CD8-positive, alpha-beta memory T cell (primary cell): ENCODE measurements at places on chromosomes 3 and 15.

DNA sequence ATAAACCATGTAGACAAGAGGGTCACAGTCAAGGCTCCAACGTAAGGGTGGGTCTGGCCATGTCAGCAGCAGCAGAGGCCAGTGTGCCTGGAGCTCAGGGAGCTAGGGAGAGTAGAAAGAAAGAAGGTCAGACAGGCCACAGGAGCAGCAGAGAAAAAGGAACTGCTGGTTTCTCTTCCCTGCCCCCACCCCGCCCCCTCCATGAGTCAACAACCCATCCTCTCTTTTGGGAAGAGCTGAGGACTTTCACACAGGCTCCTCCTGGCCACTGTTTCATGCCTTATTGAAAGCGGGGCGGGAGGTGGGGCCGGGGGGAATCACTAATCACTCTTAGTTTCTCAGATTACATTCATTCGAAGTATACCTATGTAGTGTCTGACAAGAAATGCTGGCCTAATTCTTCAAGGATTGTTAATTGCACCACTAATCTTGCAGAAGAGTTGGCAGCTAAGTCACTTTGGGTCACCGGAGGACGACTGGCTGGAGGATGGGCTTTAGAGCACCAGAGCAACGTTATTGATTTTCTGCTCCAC lies 9.1 kb upstream of the SCG3 start:
- DNase-seq, result no peak

GRCh38 chr3:189726277-189726676 lies 95.1 kb downstream of the TP63 start:
- no peak for DNase-seq

GRCh38 chr3:112889357-112889756 lies 42.7 kb upstream of the CD200R1L start:
- DNase-seq, result no peak

DNA sequence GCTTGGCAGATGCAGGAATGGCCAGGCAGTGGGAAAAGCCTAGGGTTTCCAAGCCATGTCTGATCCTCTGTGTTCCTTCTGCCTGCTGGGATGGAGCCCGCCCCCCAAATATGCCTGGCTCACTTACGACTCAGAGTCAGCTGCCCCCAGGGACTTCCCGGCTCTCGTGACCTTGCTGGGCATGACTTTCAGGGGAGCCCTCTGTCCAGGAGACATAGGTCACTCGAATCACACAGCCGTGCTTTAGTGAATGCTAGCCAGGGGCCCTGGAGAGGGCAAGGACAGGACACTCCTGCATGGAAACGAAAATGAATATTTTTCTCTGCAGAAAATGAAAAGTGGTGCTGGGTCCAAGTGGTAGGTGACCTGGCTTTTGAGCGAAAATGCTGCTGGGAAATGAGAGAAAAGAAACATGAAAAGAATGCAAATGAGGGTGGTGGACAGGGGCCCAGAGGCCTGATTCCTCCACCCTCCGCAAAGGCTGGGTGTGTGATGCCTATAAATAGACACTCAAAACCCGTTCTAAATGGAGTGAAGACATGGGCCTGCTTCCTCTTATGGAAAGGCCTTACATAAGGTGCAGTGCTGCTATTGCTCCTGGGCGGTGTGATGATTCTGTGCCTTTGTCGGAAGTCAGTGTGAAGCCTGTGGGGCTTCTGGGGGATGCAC lies 107.4 kb downstream of the APBA2 start:
- DNase-seq, result no peak

GRCh38 chr3:31188112-31188511 lies 293.7 kb upstream of the GADL1 start:
- no peak for DNase-seq

DNA sequence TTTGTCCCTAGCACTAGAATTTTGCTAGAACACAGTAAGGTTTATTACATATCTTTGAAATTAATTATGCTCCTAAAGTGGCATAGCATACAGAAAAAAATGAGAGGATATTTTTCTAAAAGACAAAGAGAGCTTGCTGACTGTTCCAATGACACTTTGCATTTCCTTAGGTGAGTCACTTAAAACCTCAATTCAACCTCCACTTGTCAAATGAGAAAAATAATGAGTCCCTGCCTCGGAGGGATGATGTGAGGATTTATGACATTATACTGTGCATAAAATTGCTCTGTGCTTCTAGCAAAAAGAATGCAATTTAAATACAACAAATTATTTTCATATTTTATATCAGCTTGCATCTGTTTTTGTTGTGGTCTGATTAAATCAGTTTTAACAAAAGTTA lies 1417.0 kb upstream of the ALCAM start:
- DNase-seq, result no peak

- no peak for DNase-seq
Observed at GRCh38 chr3:112568642-112569041, 6.8 kb downstream of the SLC35A5 start.

DNA sequence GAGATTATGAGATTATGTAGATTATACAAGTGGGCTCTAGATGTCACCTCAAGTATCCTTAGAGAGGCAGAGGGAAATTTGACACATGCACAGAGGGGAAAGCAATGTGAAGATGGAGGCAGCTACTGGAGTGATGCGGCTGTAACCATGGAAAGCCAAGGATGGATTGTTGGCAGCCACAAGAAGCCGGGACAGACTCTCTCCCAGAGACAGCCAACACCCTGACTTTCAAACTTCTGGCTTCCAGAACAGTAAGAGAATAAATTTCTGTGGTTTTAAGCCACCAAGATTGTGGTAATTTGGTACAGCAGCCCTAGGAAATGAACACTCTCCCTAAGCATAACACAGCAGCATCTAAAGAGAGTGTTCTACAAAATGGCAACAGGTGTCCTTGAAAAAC lies 34.4 kb upstream of the PRICKLE2 start:
- no peak for DNase-seq

- no peak for DNase-seq
Observed at GRCh38 chr3:4836516-4836915, 142.7 kb upstream of the BHLHE40 start.

DNA sequence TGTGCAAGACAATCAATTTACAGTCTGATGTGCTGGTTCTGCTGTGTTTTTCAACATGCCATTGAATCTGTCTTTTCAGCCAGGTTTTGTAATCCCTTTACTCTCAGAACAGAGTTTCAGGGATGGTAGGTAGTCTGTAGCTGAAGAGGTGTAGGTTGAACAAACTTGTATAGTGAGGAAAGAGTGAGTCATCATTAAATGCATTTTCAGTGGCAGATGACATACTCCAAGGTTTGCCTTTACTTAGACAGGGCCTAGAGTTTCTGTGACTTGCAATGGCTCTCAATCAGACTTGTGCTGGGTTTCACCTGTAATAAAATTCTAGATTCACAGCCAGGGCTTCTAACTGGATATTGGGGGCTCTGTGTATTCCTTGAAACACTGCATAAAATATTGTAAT lies 94.6 kb downstream of the CYP19A1 start:
- DNase-seq, result no peak

GRCh38 chr3:23162934-23163333 lies 40.2 kb upstream of the UBE2E2 start:
- DNase-seq, result no peak

DNA sequence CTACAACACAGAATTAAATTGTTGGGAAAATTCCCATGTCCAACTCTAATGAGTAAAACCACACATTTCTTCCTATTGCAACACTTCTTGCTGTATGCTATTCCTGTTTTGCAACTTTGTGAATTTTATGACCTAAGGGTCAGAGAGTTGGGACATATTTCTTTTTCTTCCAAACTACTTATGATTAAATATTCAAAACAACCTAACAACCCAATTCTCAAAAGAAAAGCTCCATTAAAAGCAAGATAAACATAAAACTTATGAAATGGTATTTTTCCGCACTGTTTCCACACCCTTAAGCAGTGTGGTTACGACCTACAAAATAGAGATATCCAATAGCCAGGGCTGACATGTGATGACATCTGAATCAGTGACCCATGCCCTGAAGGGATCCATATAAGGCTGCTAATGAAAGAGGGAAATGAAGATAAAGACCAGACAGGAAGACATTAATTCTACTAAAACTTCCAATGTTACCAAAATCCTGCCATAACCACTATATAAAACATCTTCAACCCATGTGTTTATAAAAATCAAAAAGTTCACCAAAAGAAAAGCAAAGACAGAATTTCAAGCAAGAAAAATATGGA lies 45.6 kb downstream of the DMXL2 start:
- DNase-seq, result no peak

DNA sequence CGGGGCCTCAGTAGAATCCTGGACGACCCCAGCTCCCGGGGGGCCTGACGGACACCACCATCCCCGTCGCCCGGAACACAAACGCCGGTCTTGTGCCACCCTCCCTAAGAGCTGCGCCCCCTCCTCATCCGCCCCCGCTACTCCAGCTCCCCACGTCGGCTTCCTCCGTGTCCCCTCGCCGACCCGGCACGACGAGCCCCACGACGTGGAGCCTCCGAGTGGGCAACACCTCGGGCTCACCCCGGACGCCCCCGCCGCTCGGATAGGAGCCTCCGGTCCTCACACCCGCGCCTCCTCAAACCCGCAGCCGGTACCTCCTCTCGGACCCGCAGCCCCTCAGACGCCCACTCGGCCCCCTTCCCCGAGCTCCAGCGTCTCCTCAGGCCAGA lies 525 bp downstream of the NPTN start:
- no peak for DNase-seq

DNA sequence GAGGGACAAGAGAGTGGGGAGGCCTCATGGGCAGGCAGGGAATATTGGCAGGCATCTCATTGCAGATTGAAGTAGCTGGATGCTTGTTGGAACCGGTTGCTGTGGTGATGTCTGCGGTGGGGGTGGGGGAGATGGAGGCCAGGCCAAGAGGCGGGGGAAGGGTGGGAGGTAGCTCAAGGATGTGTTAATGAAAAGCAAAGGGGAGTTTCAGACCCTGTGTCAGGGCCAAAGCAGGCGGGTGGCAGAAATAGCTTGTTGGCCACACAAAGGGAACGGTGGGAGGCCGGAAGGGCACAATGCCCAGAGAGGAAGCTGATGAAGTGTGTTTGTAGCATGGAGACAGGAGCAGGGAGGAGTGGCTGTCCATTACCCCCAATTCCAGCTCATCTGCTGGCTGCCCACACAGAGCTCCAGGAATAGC lies 28.0 kb downstream of the CCDC33 start:
- no peak for DNase-seq

GRCh38 chr15:38672814-38673670 lies 108.4 kb upstream of the RASGRP1 start:
- DNase-seq, result no peak

DNA sequence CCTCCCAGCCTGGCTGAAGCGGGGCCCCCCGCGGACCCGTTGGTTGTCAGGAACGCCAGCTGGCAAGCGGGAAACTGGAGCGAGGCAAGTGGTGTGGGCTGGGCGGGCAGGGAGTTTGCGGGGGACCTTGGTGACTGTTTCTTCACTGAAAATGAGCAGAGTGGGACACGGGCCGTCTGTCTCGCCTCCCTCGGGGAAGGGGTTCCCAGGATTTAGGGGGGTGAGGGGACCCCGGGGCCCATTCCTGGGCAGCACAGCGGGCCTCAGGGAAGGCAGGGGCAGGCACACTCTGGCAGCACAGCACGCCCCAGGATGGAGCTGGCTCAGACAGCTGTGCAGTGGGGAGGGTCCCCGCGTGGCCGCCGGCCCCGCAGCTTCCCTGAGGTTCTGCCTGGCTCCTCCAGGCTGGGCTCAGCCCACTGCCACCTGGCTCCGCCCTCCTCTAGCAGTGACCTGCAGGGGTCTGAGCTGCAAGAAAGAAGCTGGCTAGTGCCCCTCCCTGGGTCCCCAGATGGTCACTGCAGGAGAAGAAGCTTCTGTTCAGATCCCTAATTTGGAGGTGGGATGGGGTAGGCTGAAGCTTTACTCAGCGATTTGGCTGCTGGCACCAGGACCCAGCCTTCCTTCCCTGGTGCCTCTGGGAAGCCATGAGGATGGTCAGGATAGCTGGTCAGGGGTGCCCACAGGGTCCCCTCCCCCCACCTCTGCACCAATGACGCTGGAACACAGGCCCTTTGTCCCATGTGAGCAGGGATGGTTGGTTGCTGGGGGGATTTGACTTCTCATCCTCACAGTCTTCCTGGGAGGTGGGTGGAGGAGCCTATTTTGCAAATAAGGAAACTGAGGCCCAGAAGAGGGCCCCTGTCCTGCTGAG lies 90.4 kb downstream of the TBC1D2B start:
- no peak for DNase-seq

DNA sequence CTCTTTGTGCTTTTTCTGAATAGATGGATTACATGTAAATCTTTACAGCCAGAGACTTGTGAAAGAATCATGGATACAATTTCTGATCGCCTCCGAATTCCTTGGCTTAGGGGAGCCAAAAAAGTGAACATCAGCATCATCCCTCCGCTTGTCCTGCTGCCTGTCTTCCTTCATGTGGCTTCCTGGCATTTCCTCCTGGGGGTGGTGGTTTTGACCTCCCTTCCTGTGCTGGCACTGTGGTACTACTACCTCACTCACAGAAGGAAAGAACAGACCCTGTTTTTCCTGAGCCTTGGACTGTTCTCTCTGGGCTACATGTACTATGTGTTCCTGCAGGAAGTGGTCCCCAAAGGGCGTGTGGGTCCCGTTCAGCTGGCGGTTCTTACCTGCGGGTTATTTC lies 5.9 kb downstream of the ZDHHC23 start:
- DNase-seq, result no peak

- no peak for DNase-seq
Observed at GRCh38 chr3:195177422-195178123, 93.4 kb downstream of the XXYLT1 start.

GRCh38 chr3:182492536-182492935 lies 300.8 kb upstream of the ATP11B start:
- no peak for DNase-seq

- no peak for DNase-seq
Observed at GRCh38 chr15:98541519-98541918, 106.8 kb upstream of the IGF1R start.

- no peak for DNase-seq
Observed at GRCh38 chr15:58932710-58933280, 684 bp downstream of the SLTM start.

- DNase-seq, result no peak
Observed at GRCh38 chr3:30691249-30691880, 85.0 kb downstream of the TGFBR2 start.

DNA sequence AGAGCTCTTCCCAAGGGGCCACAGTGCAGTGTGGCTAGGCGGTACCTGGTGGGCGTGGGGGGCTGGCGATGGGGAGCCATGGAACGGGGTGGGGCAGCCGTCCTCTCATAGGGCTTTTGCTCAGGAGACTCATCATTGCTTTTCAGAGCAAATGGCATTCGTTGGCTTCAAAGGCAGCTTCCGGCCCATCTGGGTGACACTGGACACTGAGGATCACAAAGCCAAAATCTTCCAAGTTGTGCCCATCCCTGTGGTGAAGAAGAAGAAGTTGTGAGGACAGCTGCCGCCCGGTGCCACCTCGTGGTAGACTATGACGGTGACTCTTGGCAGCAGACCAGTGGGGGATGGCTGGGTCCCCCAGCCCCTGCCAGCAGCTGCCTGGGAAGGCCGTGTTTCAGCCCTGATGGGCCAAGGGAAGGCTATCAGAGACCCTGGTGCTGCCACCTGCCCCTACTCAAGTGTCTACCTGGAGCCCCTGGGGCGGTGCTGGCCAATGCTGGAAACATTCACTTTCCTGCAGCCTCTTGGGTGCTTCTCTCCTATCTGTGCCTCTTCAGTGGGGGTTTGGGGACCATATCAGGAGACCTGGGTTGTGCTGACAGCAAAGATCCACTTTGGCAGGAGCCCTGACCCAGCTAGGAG lies 40.8 kb downstream of the MESD start:
- no peak for DNase-seq
